GOT3 (cell line): ENCODE measurements at places on chromosomes 6 and 20.

DNA sequence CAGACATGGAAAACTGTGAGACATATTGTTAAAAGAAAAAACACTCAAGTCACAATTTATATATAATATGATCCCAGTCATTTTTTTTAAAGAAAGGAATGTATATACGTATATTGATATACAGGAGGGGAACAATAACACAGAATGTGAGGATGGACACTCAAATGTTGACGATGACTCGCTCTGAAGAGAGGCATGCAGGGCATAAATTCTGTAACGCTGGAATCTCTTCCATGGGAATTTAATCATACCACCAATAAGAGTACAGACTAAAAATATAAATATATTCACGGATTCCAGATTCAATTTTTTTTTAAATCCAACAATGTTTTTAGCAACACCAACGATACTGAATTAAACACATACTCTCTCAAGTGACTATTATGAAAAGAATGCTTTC is 106.9 kb upstream of the CCDC28A start:
- DNase-seq, result no peak

GRCh38 chr6:130129762-130130246 is 92.9 kb downstream of the SAMD3 start:
- no peak for DNase-seq

- DNase-seq, result no peak
Measured at GRCh38 chr6:15578716-15579391, 84.0 kb downstream of the DTNBP1 start.

- no peak for DNase-seq
Measured at GRCh38 chr20:62494980-62495748, 19.4 kb upstream of the GATA5 start.

GRCh38 chr20:62428002-62428372 is 648 bp upstream of the RBBP8NL start:
- DNase-seq, result no peak

DNA sequence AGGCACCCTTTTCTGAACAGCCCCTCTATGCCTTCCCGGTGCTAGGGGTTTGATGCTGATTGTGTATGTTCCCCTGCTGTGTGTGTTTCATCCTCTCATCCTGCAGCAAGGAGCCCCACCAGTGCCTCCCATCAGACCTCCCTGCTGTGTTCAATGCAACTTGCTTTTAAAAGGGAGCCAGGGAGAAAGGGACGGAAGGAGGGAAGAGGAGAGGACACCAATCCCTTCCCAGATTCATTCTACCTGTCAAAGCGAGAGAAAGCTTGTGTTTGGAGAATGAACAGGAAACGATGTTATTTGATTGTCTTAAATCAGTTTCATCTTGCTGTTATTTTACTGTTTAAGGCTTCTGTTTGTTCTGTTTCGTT is 259.2 kb downstream of the ADGB start:
- DNase-seq, result no peak

DNA sequence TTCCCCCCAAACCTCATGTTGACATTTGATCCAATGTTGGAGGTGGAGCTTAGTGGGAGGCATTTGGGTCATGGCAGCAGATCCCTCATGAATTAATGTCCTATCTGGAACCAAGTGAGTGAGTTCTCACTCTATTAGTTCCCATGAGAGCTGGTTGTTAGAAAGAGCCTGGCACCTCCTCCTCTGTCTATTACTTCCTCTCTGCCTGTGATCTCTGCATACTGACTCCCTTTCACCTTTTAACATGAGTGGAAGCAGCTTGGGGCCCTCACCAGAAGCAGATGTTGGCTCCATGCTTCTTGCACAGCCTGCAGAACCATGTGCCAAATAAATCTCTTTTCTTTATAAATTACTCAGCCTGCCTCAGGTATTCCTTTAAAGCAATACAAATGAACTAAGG is 127.3 kb upstream of the RALGAPA2 start:
- no peak for DNase-seq
